Esophagus mucosa (tissue), 1 donor: ENCODE measurements at places on chromosomes 12 and 14.
A peak's percentile ranks its signal among the peaks of the same experiment; 100 is the strongest.

- no peak for ATAC-seq
Observed at GRCh38 chr14:92906823-92907222, 16.1 kb upstream of the CHGA start.

DNA sequence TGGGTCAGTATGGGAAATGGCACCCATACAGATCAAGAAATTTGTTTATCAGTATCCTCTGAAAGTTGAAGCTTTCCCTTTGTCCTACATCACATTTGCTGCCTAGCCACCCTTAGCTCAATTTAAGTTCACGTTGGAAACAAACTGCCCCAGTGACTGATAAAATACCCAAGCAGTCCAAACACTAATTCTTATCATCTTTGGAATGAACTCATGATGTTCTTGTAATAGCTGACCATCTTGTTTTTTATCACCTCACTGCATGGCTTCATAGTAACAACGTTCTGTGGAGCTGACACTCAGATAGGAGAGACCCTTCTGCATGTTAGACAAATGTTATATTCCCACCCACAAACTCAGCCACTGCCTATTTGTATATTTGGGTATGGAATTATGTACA, 93.4 kb downstream of the GPR135 start:
- no peak for ATAC-seq

GRCh38 chr12:65586796-65587195, 237.5 kb upstream of the HMGA2 start:
- ATAC-seq: peak; percentile 62

GRCh38 chr12:121795034-121795968, 1.8 kb upstream of the RHOF start:
- ATAC-seq: peak; percentile 30
